ENCODE measurements at places on chromosomes 1 and 21.

DNA sequence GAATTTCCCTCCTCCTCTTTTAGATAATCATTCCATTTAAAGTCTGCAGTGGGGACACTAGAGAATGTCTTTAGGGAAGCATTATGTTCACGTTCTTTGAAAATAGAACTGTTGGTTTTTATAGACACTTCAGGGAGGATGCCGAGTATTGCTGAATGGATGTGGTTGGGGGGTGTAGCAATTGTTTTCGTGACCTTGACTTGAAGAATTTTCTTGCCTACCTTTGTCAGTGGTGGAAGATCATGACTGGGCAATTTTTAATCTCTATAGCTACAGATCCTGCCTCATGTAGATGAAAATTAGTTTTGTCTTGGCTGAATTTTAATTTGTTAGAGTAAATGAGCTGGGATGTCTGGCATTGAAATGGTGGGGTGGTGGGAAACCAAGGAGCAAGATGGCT, 3.8 kb downstream of the SMG7 start:
- no peak for DNase-seq

DNA sequence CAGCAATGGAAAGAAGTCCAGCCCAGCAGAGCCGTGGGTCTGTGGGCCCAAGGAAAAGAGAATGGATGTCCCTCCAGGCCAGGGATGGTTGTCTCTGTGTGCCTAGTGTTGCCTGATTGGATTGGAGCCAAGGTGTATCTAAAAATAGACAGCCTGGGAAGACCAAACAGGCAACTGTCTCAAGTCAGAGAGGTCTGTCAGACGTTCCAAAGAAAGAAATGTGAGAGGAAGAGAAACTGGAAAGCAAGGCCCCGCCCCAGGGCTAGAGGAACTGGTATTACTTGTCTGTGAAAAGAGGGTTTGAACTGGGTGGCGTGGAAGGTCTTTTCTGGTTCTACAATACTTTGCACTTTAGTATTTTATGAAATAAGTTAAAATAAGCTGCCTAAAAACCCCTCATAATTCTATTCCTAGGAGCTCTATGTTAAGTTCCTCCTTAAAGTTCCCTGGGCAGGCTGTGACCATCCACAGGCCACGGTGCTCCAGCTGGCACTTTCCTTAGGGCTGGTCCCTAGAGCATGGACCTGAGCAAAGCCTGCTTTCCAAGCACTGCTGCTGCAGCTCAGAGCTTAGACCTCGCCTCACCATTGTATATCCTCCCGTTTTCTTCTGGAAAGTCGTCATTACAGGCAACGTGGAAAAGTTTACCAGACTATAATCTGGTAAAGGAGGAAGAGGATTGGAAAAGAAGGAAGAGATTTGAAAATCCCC, 151.6 kb downstream of the DISC1 start:
- peak; percentile 22 for DNase-seq

DNA sequence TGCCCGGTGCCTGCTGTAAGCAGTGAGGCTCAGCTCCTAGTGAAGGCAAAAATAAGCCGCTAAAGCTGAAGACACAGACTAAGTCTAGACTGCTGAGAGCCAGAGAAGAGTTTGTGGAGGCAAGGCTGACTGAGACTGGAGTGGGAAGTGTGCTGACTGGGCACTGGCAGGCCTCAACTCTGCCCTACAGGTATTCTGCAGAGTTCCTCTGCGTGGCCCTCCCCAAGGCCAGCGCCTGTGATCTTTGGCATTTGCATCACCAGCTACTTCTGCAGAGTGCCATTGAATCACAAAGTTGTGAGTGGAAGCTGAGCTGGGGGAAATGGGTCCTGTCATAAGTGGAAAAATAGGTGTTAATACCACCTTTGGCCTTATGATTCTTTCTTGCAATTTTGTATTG, 905.7 kb downstream of the PLA2G4A start:
- DNase-seq = no peak

GRCh38 chr1:44031252-44032169, at the start of gene SLC6A9:
SLC6A9 (minus strand) TSS chr1:44031462; CDS start chr1:44024277, 7,185 bp downstream.
- peak; percentile 64 for DNase-seq

DNA sequence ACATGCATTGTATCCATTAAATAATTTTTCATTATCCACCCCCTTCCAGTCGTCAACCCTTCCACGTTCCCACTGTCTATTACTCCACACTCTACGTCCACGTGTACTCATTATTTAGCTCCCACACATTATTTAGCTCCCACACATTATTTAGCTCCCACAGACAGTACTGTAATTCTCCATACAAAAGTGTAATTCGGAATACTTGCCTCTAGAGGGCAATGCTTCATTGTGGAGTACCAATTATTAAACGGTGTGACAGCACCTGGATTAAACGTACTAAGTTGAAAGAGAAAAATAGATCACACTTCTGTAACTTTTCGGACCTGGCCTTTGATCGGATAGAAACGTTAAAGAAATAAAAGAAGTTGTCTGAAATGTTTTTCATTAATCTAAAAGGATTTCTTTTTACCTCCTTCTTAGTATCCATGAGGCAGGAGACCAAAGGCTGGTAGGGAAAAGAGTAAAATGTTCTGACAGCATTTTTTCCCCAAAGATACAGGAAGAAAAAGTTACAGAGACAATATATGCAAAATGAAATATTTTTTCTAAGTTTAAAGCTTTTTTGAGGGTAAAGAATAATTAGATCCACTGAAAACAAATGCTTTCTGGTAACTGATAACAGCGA, 99.2 kb downstream of the LHX8 start:
- peak; percentile 42 for DNase-seq

- DNase-seq = no peak
These were observed 79.2 kb upstream of the RALGPS2 start for GRCh38 chr1:178645808-178646200.

GRCh38 chr1:36408479-36408878, 10.8 kb upstream of the LSM10 start:
- DNase-seq = no peak

- DNase-seq = no peak
These were observed 73.6 kb downstream of the RGS13 start for GRCh38 chr1:192709544-192709943.

DNA sequence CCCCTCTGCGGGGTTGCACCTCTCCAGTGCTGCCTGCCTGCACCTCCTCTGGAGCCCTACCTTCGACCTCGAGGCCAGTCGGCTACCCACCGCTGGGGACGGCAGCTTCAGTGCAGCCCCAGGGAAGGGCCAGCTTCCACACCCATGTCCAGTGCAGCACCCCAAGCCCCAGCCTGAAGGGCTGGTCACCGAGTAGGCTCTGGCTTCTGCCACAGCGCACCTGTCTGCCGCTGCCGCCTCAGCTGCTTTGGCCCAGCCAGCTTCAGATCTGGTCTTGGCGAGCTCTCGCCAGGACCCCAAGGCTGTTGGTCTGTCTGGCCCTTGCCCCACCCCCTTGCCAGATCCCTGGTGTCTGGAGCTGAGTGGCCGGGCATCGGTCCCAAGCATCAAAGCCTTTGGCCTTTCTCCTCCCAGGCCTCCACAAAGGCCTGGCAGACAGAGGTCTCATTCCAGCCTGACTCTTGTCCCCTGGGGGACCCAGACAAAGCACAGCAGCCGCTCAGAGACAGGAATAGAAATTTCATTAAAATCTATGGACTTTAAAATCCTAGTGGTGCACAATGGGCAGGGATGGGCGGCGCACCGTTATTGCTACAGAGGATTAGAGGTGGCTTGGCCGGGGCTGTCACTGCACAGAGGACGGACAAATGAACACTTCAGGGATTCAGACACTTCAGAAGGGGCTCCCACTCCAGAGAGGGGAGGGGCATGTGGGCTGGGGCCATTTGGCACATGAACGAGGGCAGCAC, 4.8 kb downstream of the CCDC24 start:
- no peak for DNase-seq

- DNase-seq = no peak
These were observed 28.1 kb downstream of the SFPQ start for GRCh38 chr1:35164893-35165292.

DNA sequence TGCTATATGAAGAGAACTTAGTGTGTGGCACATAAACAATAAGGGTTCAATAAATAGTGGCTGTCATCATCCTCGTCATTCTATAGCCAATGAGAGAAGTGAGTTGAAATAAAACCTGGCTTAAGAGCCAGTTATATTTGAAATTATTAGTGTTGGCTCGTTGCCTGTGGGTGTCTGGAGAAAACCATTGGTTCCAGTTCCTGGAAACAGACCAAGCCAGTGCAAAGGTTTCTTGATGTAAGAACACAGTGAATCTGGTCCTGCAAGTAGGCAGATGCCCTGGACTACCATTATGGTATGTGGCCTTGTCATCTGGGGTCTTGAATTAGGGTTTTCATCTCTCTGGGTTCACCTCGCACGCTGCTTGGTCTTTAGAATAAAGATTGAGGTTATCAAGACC, 43.3 kb downstream of the URB2 start:
- DNase-seq = no peak

GRCh38 chr1:85240643-85241042, 18.8 kb downstream of the C1orf52 start:
- DNase-seq = no peak

GRCh38 chr1:187226396-187226795, 397.6 kb downstream of the PLA2G4A start:
- DNase-seq = no peak

DNA sequence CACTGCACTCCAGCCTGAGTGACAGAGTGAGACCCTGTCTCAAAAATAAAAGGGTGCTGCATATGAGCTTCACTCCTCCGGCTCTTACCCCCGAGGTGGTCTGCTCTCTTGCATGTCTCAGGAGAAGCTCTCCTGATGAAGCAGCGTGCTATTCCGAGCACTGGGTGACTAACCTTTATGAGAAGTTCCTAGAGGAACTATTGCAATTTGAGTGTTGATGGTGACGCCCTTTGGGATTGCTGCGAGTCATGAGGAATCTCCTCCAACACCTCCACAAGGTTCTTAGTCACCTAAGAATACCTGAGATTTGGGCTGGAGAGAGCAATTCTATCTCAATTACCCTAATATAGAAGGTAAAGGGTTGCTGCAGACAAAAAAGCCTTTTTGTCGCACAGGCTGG, 40.8 kb upstream of the TINAGL1 start:
- peak; percentile 41 for DNase-seq

DNA sequence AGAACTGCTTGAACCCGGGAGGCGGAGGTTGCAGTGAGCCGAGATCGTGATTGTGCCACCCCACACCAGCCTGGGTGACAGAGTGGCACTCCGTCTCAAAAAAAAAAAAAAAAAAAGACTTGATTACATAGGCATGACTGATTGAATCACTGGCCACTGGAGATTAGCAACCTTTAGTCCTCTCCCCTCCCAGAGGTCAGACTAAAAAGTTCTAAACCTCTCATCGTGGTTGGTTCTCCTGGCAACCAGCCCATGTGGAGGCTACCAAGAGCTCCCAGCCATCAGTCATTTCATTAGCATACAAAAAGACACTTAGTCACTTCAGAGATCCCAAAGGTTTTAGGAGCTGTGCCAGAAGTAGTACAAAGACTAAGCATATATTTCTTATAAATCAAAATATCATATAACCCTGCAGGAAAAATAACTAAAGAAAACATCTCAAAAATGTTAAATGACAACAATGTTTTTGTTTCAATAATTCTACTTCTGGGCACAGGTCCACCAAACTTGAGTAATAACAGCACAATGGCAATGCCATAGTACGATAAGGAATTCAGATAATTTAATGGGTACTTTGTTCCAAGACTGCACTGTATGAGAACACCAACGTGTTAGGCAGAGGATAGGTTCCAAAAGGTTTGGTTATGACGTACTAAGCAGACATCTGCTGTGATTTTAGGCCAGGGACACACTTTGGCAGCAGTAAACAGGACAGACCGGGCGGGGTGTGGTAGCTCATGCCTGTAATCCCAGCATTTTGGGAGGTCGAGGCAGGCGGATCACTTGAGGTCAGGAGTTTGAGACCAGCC, 18.1 kb downstream of the USP48 start:
- DNase-seq = peak; percentile 68

GRCh38 chr21:33700491-33700890, 58.2 kb downstream of the ITSN1 start:
- DNase-seq = no peak

GRCh38 chr21:36698981-36699545, at the start of gene SIM2:
SIM2 (plus strand) TSS chr21:36699115; CDS start chr21:36699747, 632 bp downstream.
- peak; percentile 56 for DNase-seq

All from RWPE1 (cell line).